Naive B cell (primary cell): ENCODE measurements at places on chromosomes 11 and 22. TPM values are rescaled to one million over a fixed set of nuclear protein-coding genes. Genes with fewer than 3 reads are reported as not detected.

DNA sequence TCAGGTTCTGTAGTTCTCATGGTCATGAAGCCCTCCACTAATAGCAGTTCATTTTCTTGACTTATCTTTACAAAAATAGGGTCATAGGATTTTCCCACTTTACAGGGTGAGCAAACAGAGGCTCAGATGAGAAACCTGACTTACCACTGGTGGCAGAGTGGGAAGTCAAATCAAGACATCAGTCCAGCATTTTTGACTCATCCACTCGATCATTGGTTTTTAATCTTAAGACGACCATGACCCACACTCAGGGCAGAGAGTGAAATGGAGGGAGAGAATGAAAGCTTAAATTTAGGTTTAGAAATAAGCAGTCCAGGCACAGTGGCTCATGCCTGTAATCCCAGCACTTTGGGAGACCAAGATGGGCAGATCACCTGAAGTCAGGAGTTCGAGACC, 42.1 kb downstream of the RTL6 start:
- DNase-seq: no peak

- DNase-seq: no peak
These were observed 76.5 kb upstream of the SYT13 start for GRCh38 chr11:45362636-45363035.

GRCh38 chr11:129705933-129706332, 109.7 kb upstream of the TMEM45B start:
- DNase-seq: no peak

DNA sequence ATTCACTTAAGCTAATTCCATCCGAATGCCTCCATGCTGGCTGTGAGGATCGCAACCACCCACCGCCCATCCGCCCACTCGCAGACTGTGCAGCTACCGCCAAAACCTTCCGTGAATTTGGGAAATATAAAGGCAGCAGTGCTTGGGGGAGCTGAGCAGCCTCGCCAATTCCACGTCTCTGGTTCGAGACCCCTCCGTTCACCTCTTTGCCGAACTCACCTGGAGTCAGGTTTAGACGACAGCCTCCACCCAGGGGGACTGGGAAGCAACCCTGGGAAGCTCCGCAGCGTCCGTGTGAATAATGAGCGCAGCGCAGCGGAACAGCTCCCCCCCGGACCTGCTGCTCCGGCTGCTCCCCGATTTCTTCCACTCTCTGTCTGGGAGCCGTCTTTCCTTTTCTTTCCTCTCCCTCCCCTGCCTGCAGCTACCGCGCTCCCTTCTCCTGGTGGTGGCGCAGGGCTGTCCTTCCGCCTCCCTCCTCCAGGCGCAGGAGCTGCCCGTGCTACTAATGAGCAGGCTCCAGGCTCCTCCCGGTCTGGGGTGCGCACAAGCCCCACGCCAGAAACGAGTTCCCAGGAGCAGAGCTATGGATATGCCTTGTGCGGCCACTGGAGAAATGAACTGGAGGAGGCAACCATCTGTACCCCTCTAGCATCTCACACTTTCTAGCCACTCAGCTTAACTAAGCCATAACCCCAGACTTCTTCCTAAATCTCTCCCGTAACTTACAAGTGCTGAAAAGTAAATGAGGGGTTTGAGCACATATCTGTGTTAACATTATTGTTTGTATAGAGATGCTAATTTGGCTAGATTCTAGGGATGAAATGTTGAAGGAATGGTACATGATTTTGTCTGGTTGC, 107.3 kb downstream of the XKR3 start:
- no peak for DNase-seq

DNA sequence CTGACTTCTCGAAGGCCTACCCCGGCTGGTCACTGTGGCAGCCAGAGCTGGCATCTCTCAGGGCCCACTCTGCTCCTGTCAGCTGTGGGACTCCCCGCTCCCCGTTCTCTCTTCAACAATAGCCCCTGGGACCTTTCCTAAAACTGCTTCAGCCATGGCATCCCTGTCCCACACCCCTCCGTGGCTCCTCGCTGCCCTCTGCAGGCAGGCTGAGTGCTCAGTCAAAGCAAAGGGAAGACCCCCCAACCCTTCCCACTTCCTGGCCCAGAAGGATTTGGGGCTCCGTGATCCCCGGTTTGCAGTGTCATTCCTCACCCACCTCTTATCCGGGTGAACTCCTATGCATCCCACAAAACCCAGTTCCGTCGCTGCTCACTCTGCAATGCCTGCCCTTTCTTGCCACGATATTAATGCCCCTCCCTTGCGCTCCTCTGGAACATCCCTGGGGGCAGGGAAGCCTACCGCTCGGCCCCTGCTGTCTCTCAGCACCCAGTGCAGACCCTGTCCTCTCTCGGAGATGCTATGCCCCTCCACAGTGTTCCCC, 1.6 kb upstream of the TH start:
- DNase-seq: no peak

DNA sequence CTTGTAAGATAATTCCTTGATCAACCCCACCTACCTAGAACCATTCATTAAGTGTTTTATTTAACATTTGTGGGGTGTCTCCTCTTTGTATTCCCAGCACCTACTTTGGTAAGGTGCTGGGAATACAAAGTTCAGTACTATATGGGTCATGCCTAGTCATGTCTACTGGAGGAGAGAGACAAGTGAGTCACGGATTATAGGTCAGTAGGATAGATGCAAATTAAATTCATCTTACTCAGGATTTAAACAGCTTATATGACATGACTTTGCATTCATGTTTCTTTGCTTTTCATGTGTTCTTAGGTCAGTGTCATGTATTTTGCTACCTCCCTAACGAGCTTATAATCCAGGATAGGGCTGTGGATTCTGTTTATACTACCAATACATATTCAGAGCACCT, 3.4 kb upstream of the FADS1 start:
- DNase-seq: no peak

The MTMR3 gene
- polyA plus RNA-seq: 16.4 TPM
